Left lung (tissue), 14 donors: ENCODE measurements at places on chromosomes 4 and X. TPM values are rescaled to one million over a fixed set of nuclear protein-coding genes. Genes with fewer than 3 reads are reported as not detected.

GRCh38 chrX:28273736-28274135, 292.5 kb upstream of the DCAF8L1 start:
- no peak for DNase-seq

DNA sequence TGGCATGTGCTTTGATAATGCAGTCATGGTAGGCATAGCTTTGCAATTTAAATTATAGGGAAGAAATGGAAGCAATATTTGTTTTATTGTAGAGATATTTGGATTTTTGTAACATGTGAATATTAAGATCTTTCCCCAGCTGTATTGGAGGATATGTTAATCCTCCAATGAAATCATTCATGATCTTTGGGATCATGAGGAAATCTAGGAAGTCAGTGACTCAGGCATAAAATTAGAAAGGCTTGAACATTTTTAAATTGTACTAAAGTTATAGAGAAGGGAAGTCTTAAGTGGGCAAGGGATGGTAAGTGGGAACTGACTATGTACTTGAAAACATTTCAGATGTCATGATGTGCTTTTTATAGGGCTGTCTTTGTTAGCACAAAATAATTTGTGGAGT, 46.8 kb downstream of the FIP1L1 start:
- DNase-seq: no peak

DNA sequence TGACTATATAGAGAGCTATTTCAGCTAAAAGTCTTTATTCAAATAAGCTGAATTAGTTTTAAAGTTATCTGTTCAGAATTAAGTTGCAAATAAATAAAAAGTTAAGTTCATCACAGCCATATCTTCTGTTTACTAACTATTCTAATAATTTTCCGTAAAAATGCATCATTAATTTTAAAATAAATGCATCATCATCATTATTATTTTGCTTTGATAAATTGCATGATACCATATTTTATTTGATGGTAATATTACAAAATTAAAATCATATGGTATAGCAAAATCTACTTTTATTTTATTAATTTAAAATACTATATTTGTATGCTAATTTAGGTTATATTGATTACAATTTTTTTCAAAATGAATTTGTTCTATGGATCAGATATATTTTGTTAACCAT, 357.3 kb upstream of the NDST4 start:
- no peak for DNase-seq

- DNase-seq: no peak
Observed at GRCh38 chr4:14857981-14858380, 144.3 kb upstream of the CPEB2 start.

- no peak for DNase-seq
Observed at GRCh38 chrX:111560801-111561200, 49.4 kb downstream of the SERTM2 start.

DNA sequence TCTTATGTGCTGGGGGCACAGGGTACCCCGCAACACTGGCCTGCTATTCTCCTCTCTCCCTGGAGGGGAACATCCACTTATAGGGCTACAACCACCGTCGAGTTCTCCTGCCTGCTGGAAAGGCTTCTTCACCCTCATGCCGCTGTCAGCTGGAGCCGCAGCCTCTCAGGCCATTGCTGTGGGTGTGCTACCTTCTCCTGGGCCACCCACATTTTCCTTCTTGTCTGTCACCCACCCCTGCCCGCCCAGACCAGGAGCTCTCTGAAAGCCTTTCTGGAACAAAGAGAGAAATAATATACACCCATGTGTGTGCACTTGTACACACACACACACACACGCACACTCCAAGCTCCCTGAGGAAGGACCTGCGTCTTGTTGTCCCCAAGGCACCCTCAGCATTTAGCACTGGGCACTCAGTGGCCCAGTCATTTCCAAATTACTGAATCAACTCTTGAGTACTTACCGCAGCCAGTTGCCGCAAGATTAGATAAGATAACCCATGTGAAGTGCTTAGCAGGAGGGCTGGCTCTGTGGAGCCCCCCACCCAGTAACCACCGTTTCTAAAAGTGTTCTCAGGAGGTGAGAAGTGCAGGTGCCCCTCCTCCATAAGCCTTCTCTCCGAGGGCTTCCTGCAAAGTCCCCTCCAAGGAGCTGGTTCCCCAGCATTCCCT, 50.2 kb downstream of the CPZ start:
- no peak for DNase-seq

- peak; percentile 52 for DNase-seq
Observed at GRCh38 chr4:3440011-3440410, 1.8 kb upstream of the HGFAC start.

- DNase-seq: no peak
Observed at GRCh38 chrX:132565273-132565672, 76.4 kb upstream of the MBNL3 start.

DNA sequence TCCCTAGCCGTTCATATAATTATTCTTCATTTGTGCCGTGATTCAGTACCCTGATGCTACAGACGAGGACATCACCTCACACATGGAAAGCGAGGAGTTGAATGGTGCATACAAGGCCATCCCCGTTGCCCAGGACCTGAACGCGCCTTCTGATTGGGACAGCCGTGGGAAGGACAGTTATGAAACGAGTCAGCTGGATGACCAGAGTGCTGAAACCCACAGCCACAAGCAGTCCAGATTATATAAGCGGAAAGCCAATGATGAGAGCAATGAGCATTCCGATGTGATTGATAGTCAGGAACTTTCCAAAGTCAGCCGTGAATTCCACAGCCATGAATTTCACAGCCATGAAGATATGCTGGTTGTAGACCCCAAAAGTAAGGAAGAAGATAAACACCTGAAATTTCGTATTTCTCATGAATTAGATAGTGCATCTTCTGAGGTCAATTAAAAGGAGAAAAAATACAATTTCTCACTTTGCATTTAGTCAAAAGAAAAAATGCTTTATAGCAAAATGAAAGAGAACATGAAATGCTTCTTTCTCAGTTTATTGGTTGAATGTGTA, 7.0 kb downstream of the SPP1 start:
- DNase-seq: no peak

- DNase-seq: no peak
Observed at GRCh38 chr4:153486281-153487151, 20.4 kb downstream of the TMEM131L start.

GRCh38 chr4:39698424-39699009, 581 bp downstream of the UBE2K start:
- peak; percentile 85 for DNase-seq

DNA sequence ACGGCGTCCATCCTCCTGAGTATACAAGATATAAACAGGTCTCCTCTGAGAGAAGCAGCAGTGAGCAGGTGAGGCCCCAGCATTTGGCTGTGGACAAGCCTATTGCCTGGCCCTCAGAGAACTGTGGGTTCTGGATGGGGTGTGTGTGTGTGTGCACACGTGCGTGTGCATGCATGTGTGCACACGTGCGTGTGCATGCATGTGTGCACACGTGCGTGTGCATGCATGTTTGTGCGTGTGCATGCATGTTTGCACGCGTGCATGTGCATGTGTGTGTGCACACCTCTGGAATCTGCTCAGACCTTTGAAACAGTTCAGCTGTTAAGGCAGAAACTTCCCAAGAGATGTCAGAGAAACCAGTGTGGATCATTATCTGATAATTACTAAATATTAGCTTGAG, 22.2 kb upstream of the FHL1 start:
- DNase-seq: no peak

- peak; percentile 34 for DNase-seq
Observed at GRCh38 chrX:153669174-153669890, 4.3 kb downstream of the PNCK start.

DNA sequence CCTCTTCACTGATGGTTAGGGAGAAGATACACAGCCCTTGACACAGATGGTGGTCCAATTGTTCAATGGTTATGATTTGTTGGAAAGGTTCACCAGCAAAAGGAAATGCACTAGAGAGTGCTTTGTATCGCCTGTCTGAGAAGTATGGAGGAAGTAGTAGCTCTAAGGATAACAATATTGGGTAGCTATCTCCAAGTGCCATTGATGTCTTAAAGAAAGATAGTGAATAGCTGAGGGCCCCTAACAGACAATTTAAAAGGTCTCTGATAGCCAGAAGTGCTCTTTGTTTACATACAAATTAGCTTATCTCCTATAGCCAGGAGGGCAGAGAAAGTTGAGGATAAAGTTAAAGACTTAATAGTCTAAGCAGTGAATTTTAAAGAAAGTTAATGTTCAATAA, 33.9 kb upstream of the BLTP1 start:
- DNase-seq: no peak

GRCh38 chr4:10096201-10096977, 20.2 kb downstream of the WDR1 start:
- peak; percentile 86 for DNase-seq

- no peak for DNase-seq
Observed at GRCh38 chr4:185912779-185913178, 100.8 kb upstream of the SORBS2 start.

DNA sequence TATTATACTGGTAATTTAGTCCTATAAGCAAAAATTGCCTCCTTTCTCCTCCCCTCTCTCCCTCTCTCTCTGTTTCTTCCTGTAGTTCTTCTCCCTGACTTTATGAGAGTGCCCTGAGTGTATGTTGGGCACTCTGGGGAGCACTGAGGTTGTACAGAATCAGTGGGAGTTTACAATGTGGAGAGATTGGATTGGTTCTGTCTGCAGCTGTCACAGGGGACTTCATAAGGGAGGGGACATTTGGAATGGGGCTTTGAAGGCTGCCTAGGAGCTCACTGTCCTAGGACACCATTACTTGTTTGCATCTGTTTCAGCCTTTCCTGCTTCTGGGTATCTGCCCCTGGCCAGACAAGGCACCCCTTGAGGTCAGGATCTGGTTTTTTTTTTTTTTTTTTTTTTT, 22.9 kb downstream of the SH3TC1 start:
- no peak for DNase-seq

GRCh38 chr4:24209131-24209530, 319.3 kb upstream of the PPARGC1A start:
- DNase-seq: no peak

GRCh38 chr4:23135792-23136645, 443.3 kb downstream of the GBA3 start:
- DNase-seq: peak; percentile 53

DNA sequence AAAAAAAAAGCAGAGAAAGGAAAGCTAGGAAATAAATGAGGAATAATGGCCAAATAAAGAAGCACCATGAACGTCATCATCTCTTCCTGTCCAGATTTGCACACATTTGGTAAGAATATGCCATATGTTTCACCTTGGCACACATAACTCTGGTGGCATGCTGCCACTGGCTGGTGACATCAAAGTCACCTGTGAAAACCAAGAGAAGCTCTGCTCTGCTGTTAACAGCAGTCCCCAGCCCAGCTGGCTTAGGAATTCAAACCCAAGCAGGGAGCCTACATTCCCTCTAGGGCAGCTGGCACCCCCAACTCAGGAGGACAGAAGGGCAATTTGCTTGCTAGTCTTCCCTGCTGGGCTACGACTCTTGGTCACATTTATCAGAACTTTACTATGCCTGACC, 77.6 kb downstream of the RASL11B start:
- no peak for DNase-seq

- peak; percentile 86 for DNase-seq
Observed at GRCh38 chr4:6885953-6886557, 23.6 kb upstream of the TBC1D14 start.

DNA sequence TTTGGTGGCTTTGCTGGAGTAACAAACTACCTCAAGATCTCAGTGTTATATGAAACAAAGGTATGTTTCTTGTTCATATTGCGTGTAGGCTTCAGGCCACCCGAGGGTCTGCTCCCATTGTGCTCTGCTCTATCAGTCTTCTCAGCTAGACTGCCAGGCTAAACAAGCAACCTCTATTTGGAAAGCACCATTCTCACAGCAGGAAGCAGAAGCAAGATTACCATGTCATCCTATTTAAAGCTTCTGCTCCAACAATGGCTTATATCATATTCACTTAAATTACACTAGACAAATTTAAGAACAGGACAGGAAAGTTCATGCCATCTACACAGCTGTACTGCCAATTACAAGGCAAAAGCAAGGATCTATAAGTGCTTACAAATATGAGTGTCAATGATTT, 385.8 kb downstream of the PPARGC1A start:
- DNase-seq: no peak

- no peak for DNase-seq
Observed at GRCh38 chr4:98496152-98496845, 162.1 kb downstream of the TSPAN5 start.

DNA sequence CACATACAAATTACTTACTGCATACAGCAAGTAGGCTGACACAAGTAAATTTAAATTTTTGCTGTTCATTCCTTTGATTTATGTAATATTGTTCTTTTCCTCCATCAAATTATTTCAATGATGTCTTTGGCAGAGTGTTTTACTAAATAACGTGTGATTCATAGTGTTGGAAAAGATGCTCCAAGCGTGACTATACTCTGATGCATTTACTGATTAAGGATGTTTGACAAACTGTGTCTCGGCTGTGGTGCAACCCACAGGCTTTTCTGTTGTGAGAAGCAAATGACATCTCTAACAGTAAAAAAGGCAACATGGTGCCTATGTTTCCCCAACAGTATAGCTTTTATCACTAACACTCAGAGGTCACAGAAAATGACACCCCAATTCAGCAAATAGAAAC, 540.9 kb downstream of the PPP4R3C start:
- DNase-seq: no peak

- no peak for DNase-seq
Observed at GRCh38 chr4:6359536-6360308, 90.1 kb downstream of the WFS1 start.

DNA sequence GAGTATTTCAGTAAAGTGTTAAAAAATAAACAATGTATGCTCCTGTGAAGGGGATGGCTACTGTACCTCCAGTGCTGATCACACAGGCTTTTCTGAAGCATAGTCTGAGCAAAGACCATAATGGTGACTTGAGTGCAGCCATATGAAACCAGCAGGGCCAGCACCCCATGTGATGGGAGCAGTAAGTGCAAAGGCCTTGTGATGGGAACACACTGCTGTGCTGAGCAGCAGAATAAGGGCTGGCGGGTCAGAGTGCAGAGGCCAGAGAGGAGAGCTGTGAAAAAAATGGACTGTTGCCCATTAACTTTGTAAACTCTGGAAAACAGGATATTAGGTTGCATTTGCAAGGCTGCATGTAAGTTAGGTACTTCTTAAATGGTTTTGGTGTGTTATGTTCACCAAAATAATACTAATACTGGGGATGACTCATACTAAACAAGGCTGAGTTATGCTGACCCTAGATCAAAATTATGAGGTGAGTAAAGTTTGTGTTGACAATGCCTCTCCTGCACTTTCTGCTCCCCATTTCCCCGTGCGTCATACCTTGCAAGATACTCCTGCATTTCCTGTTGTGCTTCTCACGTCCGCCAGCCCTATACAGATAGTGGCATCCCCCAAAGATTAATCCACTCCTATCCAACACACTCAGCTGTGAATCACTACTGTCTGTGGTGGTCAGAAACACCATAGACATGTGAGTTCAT, 67.0 kb upstream of the FAM9A start:
- no peak for DNase-seq

- DNase-seq: no peak
Observed at GRCh38 chrX:19372547-19373331, 29.0 kb downstream of the PDHA1 start.

SLC34A2 gene
- polyA plus RNA-seq: 396 TPM

GAR1 gene
- polyA plus RNA-seq: 33.9 TPM

NCAPG gene
- polyA plus RNA-seq: 19.5 TPM

ITGB1BP2 gene
- 2.8 TPM for polyA plus RNA-seq

GC gene
- polyA plus RNA-seq: not detected

RLIM gene
- 25.3 TPM for polyA plus RNA-seq

ZNF630 gene
- 2.2 TPM for polyA plus RNA-seq

RNF175 gene
- 7.9 TPM for polyA plus RNA-seq

PAGE5 gene
- polyA plus RNA-seq: not detected

CLDN34 gene
- polyA plus RNA-seq: 0.28 TPM

SMAD1 gene
- polyA plus RNA-seq: 57.4 TPM

APLN gene
- polyA plus RNA-seq: 8.9 TPM

MAGEB17 gene
- not detected for polyA plus RNA-seq

KIAA1210 gene
- polyA plus RNA-seq: 0.65 TPM
